ENCODE measurements at places on chromosomes 16 and 17. TPM values are rescaled to one million over a fixed set of nuclear protein-coding genes. Genes with fewer than 3 reads are reported as not detected.

Gene RAB34
- 18.0 TPM for total RNA-seq

Gene CD300LF
- total RNA-seq: 0.52 TPM

Gene HSD11B2
- not detected for total RNA-seq

Gene CCL14
- total RNA-seq: not detected

Gene PLA2G10
- total RNA-seq: not detected

Gene KRT13
- total RNA-seq: not detected

Gene CX3CL1
- total RNA-seq: not detected

Gene IGFALS
- total RNA-seq: not detected
